ENCODE measurements at places on chromosomes 6 and 20.

DNA sequence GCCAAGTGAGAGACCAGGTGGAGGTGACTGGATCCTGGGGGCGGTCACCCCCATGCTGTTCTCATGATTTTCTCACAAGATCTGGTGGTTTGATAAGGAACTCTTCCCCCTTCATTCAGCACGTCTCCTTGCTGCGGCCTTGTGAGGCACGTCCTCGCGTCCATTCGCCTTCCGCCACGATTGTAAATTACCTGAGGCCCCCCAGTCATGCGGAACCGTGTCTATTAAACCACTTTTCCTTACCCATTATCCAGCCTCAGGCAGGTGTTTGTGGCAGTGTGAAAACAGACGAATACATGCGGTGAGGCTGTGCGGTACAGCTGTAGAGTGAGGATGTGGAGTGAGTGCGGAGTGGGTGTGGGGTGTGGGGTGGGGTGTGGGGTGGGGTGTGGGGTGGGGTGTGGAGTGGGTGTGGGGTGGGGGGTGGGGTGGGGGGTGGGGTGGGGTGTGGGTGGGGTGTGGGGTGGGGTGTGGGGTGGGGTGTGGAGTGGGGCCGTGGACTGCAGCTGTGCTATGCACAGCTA lies 12.1 kb upstream of the NTSR1 start:
- no peak for DNase-seq

GRCh38 chr6:166595949-166596348 lies 9.5 kb upstream of the RAMACL start:
- DNase-seq = no peak

DNA sequence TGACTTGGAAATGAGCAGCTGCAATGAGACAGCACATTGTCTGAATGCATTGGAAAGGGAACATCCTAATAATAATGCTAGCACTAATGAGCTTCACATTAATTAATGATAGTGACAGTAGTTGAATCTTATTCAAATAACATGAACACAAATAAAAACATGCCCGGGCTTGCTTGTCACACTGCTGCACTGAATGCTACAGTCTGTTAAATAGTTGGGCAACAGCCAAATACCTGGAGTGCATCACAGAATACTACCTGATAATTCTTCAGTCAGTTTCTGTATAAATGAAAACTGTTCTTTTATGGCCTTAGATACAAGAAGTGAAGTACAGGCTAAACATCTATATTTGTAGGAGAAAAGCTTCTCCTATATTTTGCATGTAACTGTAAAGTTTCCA lies 458.7 kb downstream of the RNF144B start:
- DNase-seq = no peak

- no peak for DNase-seq
Measured at GRCh38 chr6:55541024-55541423, 38.0 kb downstream of the HMGCLL1 start.

DNA sequence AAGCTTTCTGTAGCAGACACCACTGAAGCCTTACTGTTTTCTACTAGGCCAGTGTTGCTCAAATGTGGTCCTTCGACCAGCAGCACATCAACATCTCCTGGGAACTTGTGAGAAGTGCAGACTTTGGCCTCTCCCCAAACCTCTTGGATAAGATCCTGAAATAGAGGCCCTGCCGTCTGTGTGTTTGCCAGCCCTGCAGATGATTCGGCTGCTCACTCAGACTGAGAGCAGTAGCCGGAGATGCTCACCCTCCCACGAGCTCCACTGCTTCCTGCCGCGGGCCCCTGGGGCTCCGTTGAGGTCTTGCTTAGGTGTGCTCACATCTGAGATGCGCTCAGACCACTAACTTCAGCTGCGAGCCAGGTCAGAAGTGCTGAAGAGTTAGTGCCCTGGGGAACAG lies 129.5 kb upstream of the SSTR4 start:
- DNase-seq = peak; percentile 86

GRCh38 chr20:51230727-51231126 lies 207.8 kb upstream of the KCNG1 start:
- DNase-seq = no peak

DNA sequence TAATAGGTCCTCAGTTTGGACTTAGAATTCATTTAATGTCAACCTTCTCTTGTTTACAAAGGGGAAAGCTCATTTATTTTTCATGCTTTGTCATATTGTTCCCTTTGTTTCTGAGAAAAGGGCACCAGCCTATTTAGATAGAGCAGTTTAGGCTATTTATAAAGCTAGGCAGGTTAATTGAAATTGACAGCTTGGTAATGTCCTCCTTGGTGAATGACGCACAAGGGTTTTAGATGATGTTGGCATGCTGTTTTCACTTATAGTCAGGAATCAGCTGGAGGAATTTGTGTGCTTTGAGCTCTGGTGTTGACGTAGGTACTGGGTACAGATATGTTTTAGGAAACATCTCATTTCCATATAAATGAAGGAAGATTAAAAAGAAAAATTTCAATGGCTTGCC lies 45.2 kb downstream of the BCKDHB start:
- no peak for DNase-seq

DNA sequence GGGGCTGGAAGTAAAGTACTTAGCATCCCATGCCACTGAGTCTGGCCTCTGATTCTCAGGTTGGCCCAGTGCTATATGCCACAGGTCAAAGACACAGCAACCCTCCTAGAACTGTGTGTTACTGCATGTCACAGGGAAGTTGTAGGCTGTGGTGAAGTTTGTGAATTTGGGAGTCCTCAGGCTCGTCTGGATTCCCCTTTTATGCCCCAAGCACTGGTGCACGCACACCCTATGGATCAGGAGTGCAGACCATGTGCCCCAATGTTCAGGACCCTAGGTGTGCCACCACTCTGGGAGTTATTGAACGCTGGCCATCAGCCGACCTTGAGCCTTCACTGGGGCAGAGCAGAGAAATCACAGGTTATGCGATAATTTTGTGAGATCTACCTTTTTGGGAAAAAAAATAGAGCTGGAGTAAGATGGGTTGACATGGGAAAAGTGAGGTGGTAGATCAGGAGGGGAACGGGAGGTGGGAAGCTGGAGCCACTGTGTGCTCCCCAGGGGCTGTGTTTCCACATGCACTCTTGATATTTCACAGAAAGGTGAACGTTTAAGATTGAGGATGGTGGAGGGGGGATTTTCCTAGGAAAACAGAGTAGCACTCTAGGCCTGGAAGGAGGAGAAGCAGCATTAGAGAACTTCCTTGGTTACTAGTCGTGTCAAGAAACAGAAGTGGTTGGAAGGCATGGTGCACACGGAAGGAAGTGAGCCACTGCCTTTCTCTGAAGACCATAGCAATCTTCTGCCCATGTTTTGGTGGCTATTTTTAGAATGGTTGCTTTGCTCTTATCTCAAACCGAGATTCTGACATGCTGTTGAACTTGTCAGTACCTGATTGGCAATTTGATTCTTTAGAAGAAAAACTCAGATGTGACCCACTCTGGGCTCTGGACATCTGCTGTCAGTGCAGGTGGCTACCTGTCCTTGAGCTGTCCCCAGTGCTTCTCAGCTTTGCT lies 44.1 kb downstream of the DUSP22 start:
- no peak for DNase-seq

DNA sequence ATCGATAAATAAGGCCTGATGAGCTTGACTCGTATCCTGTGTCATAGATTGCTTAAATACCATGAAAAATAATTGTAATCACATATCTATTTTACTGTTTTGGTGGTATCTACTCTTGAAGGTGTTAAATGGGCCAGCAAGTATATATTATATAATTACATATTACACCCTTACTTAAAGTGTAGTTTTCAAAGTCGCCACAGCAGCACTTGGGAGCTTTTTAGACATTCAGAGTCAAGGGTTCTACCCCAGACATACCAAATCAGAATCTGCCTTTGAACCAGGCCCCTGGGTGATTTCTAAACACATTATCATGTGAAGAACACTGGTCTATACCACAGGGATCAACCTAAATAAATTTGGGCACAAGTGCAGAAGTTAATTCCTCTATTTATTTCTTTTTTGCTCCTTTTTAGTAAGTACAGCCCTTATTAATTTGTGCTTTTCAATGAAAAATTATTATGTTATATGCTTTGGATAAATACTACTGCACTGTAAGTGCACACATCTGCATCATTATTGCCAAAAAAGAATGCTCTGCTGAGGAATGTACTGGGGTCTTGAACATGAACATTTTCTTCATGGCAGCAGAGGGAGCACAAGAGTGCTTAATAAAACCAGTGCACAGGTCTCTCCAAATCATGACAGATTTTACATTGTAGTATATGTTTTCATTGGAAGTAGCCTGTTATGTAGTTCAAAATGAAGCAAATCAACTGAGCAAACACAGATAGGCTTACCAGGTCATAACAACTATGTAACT lies 3.1 kb upstream of the ATXN1 start:
- DNase-seq = peak; percentile 64

GRCh38 chr6:168584249-168584648 lies 143.3 kb downstream of the SMOC2 start:
- no peak for DNase-seq

DNA sequence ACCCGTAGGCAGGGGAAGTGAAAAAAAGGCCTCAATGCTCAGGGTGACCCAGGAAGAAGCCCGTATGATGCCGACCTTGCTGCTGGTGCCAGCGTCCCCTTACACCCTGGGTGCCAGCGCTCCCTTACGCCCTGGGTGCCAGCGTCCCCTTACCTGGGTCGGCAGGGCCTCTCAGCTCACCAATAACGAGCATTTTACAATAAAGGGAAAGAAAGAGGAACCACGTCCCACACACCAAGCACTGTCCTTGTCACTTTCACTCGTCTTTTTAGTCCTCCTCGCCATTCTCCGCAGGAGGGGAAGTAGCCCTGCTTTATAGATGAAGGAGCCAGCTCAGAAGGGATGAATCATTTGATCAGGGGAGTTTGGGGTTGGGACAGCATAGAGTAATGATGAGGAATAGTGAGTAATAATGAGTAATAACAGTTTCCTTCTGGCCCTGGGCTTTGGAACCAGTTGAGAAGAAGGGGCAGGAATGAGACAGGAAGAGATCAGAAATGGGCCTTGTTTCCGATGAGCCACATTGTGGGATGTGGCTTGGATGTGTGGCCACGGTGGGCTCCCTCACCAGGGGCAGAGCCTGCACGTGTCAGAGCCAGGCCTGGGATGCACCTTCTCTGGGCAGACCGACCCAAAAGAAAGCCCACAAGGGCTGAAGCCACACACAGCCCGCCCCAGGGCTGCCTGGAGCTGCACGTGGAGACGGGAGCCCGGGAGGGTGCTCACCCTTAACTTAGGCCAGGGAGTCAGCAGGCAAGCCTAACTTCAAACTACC lies 75.7 kb downstream of the SYNJ2 start:
- peak; percentile 97 for DNase-seq

- no peak for DNase-seq
Measured at GRCh38 chr6:43736844-43737243, 33.2 kb upstream of the VEGFA start.

- DNase-seq = no peak
Measured at GRCh38 chr6:100096341-100096740, 102.3 kb upstream of the MCHR2 start.

DNA sequence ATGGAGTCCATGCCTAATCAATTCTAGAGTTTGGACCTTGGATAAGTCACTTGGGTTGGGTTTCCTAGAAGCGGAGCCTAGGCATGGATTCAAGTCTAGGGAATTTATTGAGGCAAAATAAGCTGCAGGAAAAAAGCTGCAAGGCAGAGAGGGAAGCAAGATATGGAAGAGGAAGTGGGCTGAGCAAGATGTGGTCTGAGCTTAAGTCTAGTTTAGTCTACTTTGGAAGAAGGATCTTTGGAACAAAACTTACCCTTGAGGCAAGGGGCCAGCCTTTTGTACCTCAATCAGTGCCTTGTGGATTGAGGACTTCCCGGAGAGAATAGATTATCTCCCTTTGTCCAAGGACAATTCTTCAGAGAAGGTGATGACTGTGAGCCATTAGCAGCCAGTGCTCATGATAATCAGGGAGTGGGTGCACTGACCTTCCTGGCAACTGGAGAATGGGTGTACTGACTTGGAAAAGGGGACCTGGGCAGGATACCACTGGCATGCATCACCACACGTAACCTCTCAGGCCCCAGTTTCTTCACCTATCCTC lies 10.9 kb downstream of the ZSCAN9 start:
- no peak for DNase-seq

DNA sequence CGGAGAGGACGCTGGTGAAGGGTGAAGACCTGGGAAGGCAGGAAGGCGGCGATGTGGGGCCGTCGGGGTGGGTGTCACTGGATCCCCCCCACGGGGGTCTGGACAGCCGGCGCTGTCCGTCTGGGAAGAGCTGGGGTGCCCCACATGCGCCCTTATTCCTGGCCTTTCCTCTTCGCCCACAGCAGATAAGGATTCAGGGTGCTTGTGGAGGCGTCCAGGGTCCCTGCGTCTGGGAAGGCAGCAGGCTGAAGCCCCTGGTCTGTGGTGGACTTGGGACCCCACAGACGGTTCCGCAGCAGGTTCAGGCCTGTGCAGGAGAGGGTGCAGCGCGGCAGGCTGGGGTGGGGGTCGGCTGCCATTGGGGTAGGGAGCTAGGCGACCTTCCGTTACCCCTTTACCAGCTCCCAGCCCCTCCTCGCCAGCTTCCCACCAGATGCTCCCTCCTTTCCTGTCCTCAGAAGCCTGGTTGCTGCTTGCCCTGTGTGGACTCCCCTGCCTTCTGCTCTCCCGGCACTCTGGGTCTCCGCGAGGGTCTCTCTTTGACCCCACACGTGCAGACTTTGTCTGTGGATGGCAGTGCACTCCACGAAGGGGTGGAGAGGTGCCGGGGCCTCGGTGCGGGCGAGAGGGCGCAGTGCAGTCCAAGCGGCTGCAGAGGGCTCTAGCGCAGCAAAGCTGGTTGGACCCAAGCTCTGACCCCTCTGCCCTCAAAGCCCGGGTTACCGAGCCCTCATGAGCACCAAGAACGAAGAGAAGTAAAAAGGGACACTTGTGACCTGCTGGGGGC lies 2.1 kb upstream of the GATA5 start:
- DNase-seq = no peak

- no peak for DNase-seq
Measured at GRCh38 chr6:38578075-38578474, 61.7 kb downstream of the BTBD9 start.

- DNase-seq = peak; percentile 28
Measured at GRCh38 chr6:72699159-72699558, 77.3 kb downstream of the KCNQ5 start.

DNA sequence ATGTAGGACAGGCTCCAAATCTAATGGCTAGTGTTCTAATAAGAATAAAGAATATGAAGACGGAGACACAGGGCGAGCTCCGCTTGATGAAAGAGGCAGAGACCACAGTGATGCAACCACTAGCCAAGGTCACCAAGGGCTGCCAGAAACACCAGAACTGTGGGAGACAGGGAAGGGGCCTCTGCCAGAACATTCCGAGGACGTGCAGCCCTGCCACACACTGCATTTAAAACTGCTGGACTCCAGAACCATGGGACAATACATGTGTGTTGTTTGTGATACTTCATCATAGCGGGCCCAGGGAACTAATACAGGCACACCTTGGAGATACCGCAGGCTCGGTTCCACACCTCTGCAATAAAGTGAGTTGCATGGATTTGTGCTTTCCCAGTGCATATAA lies 2.9 kb upstream of the THBS2 start:
- no peak for DNase-seq

- DNase-seq = no peak
Measured at GRCh38 chr6:106102034-106102433, 15.9 kb downstream of the PRDM1 start.

DNA sequence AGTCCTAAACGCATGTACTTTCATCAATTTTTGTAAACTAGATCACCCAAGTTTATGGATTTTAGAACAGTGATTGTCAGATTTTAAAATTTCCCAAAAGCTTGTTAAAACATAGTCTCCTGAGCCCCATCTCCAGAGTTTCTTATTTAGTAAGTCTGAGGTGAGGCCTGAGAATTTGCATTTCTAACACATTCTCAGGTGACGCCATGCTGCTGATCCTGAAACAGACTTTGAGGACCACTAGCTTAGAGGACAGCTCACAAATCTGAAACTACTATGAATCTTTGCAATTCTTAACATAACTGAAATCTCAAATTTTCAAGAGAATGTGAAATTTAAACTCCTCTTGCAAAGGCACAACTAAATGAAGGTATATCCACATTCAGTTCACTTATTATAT lies 37.8 kb upstream of the MLIP start:
- DNase-seq = no peak

Data from fibroblast of skin of abdomen (primary cell).